Stimulated activated CD4-positive, alpha-beta T cell treated with anti-CD3 and anti-CD28 coated beads, Interleukin-4, amount 100 ng/mL, for 4 hours (primary cell): ENCODE measurements at places on chromosomes 2 and 18.
A peak's percentile ranks its signal among the peaks of the same experiment; 100 is the strongest.

GRCh38 chr2:222872551-222872950 lies 11.7 kb downstream of the ACSL3 start:
- DNase-seq, result no peak

DNA sequence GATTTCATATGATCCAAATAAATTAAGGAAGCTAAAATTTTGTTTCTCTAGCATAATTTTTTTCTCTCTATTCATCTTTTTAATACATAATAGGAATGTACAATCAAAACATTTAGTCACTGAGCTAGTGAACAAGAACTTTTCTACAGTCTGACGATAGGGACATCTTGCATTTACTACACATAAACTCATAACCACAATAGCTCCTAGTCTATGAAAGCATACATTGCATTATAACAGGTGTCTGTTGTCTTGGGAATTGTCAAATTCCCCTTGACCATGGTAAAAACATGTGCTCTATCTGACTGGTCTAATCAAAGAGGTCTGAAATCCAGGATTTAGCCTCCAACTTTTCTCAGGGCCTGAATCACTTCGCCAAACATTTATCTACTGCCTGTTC lies 144.8 kb downstream of the FAM124B start:
- no peak for DNase-seq

- DNase-seq, result no peak
Observed at GRCh38 chr2:28471214-28471613, 24.6 kb upstream of the PLB1 start.

- no peak for DNase-seq
Observed at GRCh38 chr2:98467082-98467536, 22.5 kb downstream of the INPP4A start.

GRCh38 chr2:60560734-60561644 lies 7.5 kb upstream of the BCL11A start:
- no peak for DNase-seq

- peak; percentile 56 for DNase-seq
Observed at GRCh38 chr2:227460070-227460485, 11.9 kb upstream of the AGFG1 start.

DNA sequence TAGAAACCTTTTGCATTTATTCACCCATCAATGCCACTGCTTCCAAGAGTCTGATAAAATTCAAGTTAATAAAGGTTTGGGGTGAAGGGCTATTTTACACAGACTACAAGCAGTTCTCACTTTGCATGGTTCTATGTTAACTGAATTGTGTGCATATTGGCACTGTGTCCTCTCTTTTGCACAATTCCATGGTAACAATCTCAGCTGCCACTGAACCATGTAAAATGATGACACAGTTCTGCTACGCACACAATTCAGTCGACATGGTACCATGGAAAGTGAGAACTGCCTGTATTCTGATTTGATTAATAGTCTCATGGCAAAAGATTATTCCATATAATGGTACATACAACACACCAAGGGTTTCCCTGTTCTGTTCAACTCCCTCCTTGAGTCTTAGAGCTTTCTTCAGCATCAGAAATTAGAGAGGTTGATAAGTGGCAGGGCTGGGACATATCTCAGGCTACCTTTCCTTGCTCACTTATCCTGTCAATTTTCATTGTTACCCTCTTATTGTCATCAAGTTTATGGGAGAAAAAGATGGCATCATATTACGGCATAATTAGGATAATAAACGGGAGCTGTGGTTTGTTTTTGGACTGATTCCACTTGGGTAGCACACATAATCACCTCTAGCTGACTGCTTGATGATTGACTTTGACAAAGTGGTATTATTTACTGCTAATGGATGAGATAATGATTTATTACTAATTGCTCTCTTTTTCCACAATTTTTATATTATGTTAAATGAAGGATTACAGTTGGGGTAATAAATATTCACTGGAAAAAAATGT lies 139.3 kb upstream of the CREB1 start:
- no peak for DNase-seq

- no peak for DNase-seq
Observed at GRCh38 chr2:46184794-46185583, 112.2 kb upstream of the EPAS1 start.

GRCh38 chr2:64451051-64451450 lies 2.9 kb upstream of the LGALSL start:
- DNase-seq, result no peak

- no peak for DNase-seq
Observed at GRCh38 chr2:9774266-9774665, 69.0 kb upstream of the TAF1B start.

DNA sequence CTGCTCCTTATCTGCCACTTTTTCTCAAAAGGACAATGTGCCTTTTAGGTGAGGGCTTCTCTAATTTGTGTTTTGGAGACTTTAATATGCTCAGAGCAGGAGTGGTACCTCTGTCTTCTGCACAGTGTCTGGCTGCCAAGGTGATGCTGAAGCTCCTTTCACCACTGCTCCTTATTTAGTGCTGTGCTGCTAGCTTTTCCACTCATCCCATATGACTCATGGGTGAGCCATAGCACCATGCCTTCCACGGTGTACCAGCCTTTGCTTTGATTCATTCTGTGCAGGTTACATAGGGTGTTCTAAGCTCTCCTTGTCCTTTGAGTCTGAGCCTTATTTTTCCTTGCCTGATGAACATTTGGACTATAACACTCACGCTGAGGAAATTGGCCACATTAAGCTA lies 202.4 kb downstream of the ARL6IP6 start:
- no peak for DNase-seq

DNA sequence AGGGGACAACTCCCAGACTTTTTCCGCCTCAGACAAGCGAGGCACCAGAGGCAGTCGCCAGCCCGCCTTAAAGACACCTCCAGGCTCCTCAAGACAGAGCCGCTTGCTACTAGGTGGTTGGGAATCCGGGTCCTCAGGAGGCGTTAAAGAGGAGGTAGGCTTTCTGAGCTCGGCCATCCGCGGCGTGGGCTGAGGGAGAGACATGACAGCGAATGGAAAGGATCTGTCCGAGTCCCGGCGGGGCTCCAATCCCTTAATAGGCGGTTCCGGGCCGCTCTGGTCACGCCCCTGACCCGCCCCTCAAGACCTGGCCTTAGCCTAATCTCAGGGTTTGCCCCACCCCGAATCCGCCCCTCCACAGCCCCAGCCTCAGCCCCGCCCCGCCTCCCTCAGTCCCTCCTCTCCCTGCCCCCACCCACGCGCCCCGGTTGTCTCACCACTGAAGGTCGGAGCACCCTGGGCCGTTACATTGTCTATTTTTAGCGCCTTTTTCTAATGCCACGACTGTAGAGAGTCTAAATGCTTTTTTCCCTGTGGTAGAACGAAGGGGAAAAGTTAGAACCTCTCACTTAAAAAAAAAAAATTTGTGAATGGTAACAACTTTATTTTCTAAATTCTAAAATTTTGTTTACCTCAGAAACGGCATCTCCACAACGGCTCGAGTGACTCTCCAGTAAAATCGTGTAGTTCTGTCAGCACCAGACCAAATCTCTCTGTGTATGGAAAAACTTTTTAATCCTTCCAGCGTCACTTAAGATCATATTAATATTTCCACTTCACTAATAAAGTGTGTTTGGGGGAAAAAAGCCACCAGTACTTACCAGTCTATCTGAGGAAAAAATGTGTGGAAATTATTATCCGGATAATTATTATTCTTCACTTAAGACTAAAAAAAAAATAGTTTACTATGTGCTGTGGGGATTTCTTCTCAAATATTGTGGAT lies at the start of gene RAD51AP2:
Gene RAD51AP2 (minus strand): TSS at position 229 of the 943 bp plus-strand sequence. CDS start 25 bp downstream, at position 204.
- DNase-seq, result no peak

GRCh38 chr2:21710496-21710895 lies 586.7 kb downstream of the TDRD15 start:
- DNase-seq, result no peak

GRCh38 chr2:61905372-61906185 lies at the start of gene COMMD1:
Gene COMMD1 (plus strand): TSS chr2:61905674. CDS start chr2:61905679, 5 bp downstream.
- peak; percentile 80 for DNase-seq

DNA sequence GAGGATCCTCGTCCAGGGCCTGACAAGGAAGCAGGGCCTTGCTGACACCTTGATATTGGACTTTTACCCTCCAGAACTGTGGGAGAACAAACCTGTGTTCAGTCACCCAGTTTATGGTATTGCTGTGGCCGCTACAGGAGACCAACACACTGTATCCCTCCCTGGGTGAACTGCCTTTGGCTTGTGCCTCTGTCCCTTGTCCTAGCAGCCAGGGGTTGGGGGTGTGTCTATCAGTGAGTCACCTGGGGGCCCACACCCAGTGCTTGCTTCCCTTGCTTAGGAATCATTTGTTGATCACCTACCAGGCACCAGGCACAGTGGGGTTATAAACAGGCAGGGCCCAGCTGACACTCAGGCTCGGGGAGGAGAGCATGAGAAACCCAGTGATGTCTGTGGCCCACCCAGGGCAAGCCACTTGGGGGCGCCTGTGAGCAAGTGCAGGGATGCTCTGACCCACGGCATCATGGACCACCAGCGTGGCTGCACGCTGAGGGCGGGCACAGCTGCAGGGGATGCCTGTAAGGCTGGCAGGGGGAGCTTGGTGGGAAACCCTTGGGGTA lies 17.1 kb downstream of the TMEM185B start:
- no peak for DNase-seq

- no peak for DNase-seq
Observed at GRCh38 chr2:10424051-10424450, 24.1 kb downstream of the ODC1 start.

DNA sequence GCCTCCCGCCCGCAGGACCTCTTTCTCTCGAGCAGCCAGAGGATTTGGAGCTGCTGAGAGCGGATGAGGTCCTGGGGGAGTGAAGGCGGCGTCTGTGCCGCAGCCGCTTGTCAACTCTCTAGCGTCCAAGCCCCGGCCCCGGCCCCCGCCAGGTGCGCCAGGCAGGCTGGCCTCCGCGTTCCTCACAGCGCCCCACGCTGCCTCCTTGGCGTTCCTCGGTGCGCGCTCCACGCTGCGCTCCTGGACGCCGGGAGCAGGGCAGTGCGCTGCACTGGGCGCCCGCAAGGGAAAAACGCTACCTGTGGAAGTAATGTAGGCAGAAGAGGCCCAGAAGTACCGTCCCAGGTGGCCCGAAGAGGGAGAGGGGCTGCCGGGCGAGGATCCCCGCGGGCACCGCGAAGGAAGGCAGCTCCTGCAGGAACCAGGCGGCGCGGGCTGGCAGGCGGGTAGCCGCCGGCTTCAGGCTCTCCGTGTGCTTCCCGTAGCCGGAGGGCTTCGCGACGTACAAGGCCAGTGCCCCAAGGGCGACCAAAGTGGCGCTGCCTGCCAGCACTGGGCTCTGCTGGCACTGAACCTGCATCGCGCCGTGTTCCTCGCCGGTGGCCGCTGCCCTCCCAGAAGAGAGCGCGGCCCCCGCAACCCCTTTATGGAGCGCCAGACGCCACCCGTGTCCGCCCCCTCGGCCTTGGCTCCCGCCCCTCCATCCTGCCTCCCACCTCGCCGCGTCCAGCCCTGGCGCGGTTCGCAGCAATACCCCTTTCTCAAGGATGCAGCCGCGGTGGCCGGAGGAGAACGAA lies at the start of gene SRD5A2:
Gene SRD5A2 (minus strand): TSS at position 618 of the 797 bp plus-strand sequence. CDS start 38 bp downstream, at position 580.
- no peak for DNase-seq

GRCh38 chr2:216478151-216478550 lies 20.5 kb upstream of the RPL37A start:
- no peak for DNase-seq

DNA sequence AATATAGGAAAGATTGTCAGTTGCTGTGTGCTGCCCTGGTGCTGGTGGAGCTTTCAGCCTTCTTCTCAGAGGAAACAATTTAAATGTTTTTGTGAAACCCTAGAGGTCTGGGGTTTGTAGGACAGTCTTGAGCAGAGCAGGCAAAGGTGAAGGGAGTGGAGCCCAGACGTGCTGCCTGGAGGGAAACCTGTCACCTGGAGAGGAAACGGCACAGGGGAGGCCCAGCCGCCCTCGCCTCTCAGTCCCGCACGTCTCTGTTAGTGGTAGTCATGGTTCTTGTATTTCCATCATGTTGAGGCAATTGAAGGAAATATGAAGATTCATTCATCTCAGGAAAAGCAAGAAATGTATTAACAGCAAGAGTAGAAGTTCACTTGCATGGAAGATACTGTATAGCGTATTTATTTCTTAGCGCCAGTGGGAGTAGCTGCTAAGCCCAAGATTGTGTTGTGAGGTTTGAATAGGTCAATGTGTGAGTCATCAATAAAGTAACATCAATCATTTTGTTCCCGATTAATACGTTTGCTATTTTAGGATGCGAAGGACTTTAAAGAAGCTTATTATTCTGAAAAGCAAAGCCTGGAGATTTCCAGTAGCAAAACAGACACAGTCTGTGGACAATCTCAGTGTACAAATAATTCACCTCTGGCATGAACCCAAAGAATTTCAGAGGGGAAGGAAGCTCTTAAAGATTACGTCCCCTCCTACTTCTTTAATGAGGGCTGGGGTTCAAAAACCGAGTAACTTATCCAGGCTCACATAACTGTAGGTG lies 70.4 kb downstream of the LRRFIP1 start:
- DNase-seq, result no peak

DNA sequence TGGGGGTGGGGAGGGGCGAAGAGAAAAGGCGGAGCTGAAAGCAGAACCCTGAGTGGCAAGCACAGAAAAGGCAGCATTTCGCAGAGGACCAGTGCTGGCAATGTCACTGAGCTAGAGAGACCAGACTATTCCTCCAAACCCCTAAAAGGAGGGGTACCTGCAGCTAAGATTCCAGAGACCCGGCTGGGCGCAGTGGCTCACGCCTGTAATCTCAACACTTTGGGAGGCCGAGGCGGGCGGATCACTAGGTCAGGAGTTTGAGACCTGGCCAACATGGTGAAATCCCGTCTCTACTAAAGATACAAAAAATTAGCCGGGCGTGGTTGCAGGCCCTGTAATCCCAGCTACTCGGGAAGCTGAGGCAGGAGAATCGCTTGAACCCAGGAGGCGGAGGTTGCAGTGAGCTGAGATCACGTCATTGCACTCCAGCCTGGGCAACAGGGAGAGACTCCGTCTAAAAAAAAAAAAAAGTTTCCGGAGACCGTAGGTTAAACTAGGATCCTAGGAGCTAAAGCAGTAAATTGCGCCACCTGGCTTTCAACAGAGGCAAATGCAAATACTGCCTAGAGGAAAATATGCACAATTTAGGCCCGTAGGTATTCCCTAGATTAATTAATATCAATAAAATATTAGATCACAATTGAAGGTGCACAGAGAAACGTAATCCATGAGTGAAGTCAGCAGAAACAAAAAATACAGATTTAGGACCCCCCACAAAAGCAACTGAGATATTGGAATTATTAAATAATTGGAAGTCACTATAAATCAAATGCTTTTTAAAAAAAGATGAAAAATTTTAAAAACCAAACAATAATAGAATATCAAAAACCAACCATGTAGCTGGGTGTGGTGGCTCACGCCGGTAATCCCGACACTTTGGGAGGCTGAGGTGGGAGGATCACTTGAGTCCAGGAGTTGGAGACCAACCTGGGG lies 4.9 kb downstream of the UCN start:
- DNase-seq, result peak; percentile 7

DNA sequence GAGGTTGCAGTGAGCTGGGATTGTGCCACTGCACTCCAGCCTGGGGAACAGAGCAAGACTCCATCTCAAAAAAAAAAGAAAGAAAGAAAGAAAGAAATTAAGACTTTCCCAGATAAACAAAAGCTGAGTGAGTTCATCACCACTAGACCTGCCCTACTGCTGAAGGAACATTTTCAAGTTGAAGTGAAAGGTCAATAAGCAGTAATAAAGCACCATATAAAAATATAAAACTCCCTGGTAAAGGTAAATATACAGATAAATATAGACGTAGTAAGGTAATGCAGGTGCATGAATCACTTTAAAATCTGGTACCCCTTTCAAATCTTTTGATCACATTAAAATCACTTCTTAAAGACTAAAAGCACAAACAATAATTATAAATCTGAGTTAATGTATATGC lies 42.6 kb downstream of the UNC50 start:
- DNase-seq, result no peak
